ENCODE measurements at places on chromosomes 6 and 20.

GRCh38 chr6:133610227-133610840, 278.6 kb upstream of the TCF21 start:
- no peak for DNase-seq

DNA sequence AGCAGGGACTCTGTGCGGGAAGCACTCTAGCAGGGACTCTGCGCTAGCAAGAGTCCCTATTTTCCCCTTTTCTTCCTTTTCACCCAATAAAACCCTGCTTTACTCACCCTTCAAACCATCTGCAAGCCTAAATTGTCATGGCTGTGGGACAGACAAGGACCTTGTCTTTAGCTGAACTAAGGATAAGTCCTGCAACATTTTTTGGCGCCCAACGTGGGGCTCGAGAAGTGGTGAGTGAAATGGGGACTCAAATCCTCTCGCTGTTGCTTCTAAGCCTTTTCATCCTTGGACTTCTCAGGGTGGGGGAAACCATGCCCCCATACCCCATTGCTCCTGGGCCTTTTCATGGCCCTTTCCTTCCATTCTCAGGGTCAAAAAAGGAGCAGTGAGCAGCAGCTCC, 46.4 kb downstream of the IMPG1 start:
- DNase-seq = no peak

GRCh38 chr6:3315841-3316240, 57.1 kb downstream of the PSMG4 start:
- DNase-seq = no peak

GRCh38 chr20:52847731-52848359, 124.3 kb upstream of the TSHZ2 start:
- no peak for DNase-seq

- DNase-seq = no peak
These were observed 12.6 kb upstream of the SLPI start for GRCh38 chr20:45266977-45267376.

DNA sequence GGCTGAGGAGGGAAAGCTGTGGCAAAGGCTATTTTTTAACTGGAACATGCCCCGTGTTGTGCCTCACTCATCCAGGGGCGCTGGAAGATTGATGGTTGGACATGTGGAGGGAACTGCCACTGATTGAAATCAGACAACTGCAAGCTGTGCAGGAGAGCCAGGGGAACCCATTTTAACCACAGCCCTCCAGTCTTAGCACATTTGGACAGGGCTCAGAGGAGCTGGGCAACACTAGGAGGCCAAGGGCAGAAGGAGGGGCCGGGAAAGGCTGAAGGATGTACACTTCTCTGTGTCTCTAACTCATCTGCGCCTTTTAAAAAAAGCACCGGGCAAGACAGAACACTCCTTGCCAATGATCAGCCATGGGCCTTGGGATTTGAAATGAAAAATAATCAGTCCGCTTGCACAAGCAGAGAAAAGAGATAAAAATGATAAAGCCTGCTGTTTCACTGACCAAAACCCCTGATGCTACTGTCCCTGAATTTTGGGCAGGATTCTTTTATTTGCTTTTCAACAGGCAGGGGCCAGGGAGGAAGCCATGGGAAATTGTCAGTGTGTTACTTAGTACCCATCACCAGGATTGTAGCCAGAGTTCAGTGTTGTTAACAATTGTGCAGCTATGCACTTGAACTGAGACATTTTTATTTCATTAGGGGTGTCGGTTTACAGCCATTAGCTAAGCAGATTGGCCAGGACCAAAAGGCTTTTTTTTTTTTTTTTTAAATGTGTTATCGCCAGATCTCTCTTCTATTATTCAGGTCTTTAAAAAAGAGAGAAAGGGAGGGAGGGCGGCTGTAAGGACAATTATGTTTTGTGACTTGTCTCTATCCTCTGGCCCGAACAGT, 109.3 kb upstream of the EYA4 start:
- no peak for DNase-seq

GRCh38 chr20:37346535-37347346, 801 bp downstream of the SRC start:
- no peak for DNase-seq

GRCh38 chr6:34130862-34131261, 15.0 kb downstream of the GRM4 start:
- DNase-seq = no peak

GRCh38 chr6:170012037-170012330, 260.6 kb downstream of the ERMARD start:
- DNase-seq = no peak

DNA sequence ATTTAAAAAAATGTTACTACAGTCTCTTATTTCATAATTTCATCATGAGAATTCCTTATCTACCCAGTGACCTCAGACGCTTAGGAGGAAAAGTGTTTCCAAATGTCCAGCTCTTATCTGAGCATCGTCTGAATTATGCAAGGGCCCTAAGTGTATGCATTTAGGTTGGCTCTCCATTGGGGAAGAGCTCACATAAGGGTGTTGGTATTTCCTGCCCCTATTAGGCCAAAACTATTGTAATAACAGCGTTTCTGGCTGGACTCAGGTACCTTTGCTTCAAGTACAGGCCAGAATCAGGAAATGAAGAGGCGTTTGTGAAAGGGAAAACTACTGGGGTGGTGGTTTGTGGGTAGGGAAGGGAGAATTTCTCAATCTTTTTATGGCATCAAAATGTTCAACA, 40.4 kb upstream of the SGK1 start:
- no peak for DNase-seq

- DNase-seq = no peak
These were observed 5.1 kb downstream of the C6orf132 start for GRCh38 chr6:42137194-42137753.

DNA sequence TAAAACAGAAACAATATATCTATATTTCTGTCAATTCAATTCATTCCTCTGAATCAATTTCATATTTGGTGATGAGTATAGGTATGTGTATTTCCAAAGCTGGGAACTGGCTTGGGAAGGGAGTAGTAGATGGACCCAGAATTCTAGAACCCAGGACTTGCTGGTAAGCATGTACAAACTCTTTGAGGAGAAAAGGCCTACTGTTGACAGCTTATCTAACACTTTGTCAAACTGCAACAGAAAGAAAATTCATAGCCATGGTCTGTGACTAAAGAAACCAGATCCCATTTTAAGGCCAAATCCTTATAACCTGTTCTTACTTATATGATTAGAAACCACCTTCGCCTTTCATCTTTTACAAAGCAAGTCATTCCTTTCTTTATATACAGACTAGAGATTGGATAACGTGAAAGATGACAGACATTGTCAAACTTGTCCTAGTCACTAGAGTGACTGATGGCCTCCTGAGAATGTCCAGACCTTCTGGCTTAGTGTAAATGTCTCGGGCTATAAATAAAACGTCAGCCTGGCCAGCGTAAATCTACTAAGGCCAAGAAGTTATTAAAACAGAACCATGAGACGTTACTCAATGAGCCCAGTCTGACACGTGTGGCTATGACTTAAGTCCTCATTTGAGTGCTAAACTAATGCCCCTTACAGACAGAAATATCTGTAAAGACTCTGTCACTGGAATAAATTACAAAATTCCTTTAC, 152.3 kb downstream of the ALDH8A1 start:
- DNase-seq = no peak

- no peak for DNase-seq
These were observed 13.2 kb upstream of the PARD6B start for GRCh38 chr20:50717974-50718761.

GRCh38 chr6:13454286-13455221, 32.8 kb downstream of the GFOD1 start:
- no peak for DNase-seq

GRCh38 chr6:147561726-147562125, 53.2 kb downstream of the SAMD5 start:
- no peak for DNase-seq

GRCh38 chr6:116971959-116972358, 94.9 kb downstream of the RFX6 start:
- no peak for DNase-seq

- DNase-seq = no peak
These were observed 22.4 kb downstream of the STK38 start for GRCh38 chr6:36524871-36525270.

DNA sequence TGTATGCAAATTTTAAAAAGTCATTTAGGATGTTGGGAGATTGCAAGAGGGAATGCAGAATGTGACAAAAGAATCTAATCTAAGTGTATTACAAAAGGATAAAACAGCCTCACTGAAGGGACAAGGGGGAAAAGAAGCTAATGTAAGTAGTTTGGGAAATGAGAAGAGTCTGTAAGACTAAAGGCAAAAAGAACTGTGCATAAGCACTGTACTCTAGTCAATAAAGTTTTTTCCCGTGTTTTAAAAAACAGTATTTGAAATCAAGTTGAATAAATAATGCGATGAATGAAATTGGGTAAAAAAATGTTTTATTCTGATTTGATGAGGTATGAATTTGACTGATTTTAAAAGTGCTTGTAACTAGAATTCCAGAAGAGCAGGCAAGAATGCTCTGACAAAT, 149.8 kb downstream of the VEGFA start:
- DNase-seq = no peak

DNA sequence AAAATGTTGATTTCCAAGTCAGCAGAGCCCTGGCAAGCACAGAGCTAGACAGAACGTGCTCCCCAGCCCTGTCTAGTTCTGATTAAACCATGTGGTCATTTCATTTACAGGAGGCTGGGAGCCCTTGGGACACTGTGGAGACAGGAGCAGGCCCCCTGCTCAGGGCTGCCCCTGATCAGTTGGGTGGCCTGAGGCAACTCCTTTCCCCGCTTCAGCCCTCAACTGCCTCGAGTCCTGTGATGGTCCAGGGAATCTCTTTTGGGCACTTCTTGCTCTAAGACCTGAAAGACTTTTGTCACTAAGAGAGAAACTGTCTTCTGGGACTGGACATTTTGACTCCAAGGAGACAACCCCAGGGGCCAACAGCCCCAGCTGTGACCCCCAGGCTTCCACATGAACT, 13.5 kb downstream of the DYNLRB1 start:
- DNase-seq = no peak

DNA sequence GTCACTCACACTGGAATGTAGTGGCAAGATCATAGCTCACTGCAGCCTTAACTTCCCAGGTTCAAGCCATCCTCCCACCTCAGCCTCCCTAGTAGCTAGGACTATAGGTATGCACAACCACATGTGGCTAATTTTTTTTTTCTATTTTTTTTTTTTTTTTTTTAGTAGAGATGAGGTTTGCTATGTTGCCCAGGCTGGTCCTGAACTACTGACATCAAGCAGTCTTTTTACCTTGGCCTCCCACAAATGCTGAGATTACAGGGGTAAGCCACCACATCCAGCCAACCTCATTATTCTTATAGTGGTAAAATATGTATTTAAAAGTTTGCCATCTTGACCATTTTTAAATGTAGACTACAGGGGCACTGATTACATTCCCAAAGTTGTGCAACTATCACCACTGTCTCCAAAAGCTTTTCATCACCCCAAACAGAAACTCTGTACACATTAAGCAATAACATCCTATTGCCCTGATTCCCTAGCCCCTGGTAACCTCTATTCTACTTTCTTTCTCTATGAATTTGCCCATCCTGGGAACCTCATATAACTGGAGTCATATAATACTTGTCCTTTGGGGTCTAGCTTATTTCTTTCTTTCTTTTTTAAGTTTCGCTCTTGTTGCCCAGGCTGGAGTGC, 268.0 kb upstream of the JARID2 start:
- no peak for DNase-seq

GRCh38 chr6:145891126-145891525, 73.0 kb downstream of the SHPRH start:
- DNase-seq = no peak

DNA sequence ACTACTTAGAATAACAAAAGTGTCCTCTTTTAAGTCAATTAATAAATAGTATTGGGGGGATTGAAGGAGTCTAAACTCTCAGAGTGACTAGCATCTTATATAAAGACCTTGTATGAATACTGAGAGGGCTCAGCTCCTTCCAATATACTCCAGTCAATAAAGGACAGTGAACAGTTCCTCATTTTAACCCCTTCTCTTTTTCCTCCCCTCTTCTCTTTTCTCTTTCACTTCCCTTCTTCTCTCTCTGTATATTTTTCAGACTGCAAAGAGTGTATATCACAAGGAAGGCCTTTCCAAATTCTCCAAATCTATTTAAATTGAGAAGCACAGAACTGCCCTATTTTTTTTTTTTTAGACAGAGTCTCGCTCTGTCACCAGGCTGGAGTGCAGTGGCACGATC, 99.5 kb downstream of the CD164 start:
- no peak for DNase-seq

- DNase-seq = no peak
These were observed 1196.7 kb upstream of the CITED2 start for GRCh38 chr6:140571145-140571544.

DNA sequence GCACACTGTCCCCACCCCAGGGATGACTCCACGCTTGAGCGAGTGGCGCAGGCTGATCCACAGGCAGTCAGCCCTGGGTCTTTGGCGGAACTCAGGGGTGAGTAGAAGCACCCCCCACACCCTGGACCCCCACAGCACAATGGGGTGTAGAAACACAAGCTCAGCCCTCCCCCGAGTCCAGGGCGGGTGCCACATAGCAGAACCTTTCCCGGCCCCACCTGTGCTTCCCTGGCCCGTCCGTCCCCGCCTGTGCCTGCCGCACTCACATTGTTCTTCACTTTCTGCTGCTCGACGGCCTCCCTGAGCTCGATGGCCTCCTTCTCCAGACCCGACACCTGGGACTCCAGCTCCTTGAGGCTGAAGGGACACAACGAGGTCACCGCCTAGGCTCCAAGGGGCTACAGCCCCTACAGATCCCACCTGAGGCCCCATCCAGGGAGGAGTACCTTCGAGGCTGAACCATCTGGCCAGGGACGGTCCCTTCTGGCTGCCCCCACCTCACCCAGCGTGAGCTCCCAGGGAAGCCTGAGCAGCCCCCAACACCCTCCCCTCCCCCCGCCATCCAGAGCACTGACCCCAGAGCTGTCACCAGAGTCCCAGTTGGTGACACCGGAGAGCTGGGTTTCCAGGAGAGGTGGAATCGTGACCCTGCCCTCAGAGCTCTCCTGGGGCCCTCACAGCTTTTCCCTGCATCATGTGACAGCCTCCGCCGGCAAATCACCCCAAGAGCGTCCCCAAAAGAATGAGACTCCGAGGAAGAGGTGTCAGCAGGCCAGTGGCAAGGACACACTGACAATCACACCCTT, 55.6 kb downstream of the DSTN start:
- no peak for DNase-seq

GRCh38 chr20:41234546-41234945, 83.0 kb downstream of the ZHX3 start:
- no peak for DNase-seq

GRCh38 chr6:41568585-41569384, 22.6 kb downstream of the FOXP4 start:
- DNase-seq = peak; percentile 97

- DNase-seq = no peak
These were observed 125.0 kb downstream of the NFATC2 start for GRCh38 chr20:51417250-51418136.
